ENCODE measurements at places on chromosomes 5 and 9. TPM values are rescaled to one million over a fixed set of nuclear protein-coding genes. Genes with fewer than 3 reads are reported as not detected.

RETREG1 gene
- 67.3 TPM for total RNA-seq

PCDHGB1 gene
- total RNA-seq, result 1.3 TPM

- H3K27ac ChIP-seq, result no peak overlapping the region
- H3K27me3 ChIP-seq, result peaks cover 22% of the 10 kb centered on the region
- no peak for DNase-seq
- peaks cover 14% of the 10 kb centered on the region for H3K4me1 ChIP-seq
These were observed 157.5 kb upstream of the SMIM23 start for GRCh38 chr5:171627936-171628632.

- no peak overlapping the region for H3K27ac ChIP-seq
- H3K27me3 ChIP-seq, result no peaks in the 10 kb centered on the region
- no peaks in the 10 kb centered on the region for H3K4me1 ChIP-seq
- DNase-seq, result no peak
- no peak overlapping the region for H3K4me3 ChIP-seq
These were observed 50.2 kb upstream of the FSTL4 start for GRCh38 chr5:133662578-133662977.

- no peak overlapping the region for H3K4me3 ChIP-seq
- peak overlapping the region; percentile 50 for H3K27ac ChIP-seq
- no peaks in the 10 kb centered on the region for H3K27me3 ChIP-seq
- H3K36me3 ChIP-seq, result no peaks in the 10 kb centered on the region
- peaks cover 12% of the 10 kb centered on the region for H3K4me1 ChIP-seq
These were observed 171.3 kb downstream of the GDNF start for GRCh38 chr5:37668524-37669047.

- no peak overlapping the region for H3K27ac ChIP-seq
- no peaks in the 10 kb centered on the region for H3K36me3 ChIP-seq
- H3K4me1 ChIP-seq, result peaks cover 4% of the 10 kb centered on the region
These were observed 24.2 kb upstream of the MACIR start for GRCh38 chr5:103234239-103234975.

- H3K4me1 ChIP-seq, result peaks cover 27% of the 10 kb centered on the region
- peak; percentile 76 for DNase-seq
- peak overlapping the region; percentile 67 for H3K27ac ChIP-seq
- H3K36me3 ChIP-seq, result no peaks in the 10 kb centered on the region
- H3K27me3 ChIP-seq, result no peaks in the 10 kb centered on the region
- no peak overlapping the region for H3K4me3 ChIP-seq
These were observed 442.7 kb upstream of the CD180 start for GRCh38 chr5:67639313-67639712.

GRCh38 chr5:114223866-114224265 lies 138.0 kb upstream of the KCNN2 start:
- no peak overlapping the region for H3K4me3 ChIP-seq
- no peak for DNase-seq
- no peaks in the 10 kb centered on the region for H3K4me1 ChIP-seq
- H3K27me3 ChIP-seq, result no peaks in the 10 kb centered on the region

- no peaks in the 10 kb centered on the region for H3K36me3 ChIP-seq
- DNase-seq, result no peak
- H3K4me3 ChIP-seq, result no peak overlapping the region
- H3K4me1 ChIP-seq, result peaks cover 25% of the 10 kb centered on the region
- H3K27me3 ChIP-seq, result no peaks in the 10 kb centered on the region
- H3K27ac ChIP-seq, result peak overlapping the region; percentile 39
These were observed 18.8 kb downstream of the TRIO start for GRCh38 chr5:14161825-14162556.

DNA sequence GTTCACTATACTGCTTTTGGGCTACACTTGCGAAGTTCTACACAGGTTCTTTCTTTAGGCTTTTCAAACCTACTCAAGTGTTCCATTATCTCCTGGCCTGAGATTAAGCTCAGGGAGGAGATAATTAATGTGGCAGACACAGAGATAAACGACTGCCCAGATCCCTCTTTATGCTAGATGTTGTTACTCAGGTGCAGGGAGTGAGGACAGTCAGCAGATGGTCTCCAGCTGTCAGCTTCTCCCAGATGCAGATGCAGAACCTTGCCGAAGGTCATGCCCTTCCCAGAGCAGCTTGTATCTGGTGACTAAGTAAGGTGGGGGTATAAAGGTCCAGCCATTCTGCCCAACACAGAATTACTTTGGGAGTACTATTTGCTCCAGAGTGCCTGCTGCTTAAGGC lies 166.2 kb downstream of the ZNF462 start:
- no peak for DNase-seq
- no peak overlapping the region for H3K4me3 ChIP-seq
- no peaks in the 10 kb centered on the region for H3K27me3 ChIP-seq
- H3K4me1 ChIP-seq, result no peaks in the 10 kb centered on the region

- peaks cover 11% of the 10 kb centered on the region for H3K4me1 ChIP-seq
- H3K27ac ChIP-seq, result no peak overlapping the region
- H3K4me3 ChIP-seq, result no peak overlapping the region
- DNase-seq, result no peak
- H3K27me3 ChIP-seq, result no peaks in the 10 kb centered on the region
- H3K36me3 ChIP-seq, result no peaks in the 10 kb centered on the region
These were observed 176.9 kb downstream of the RGS3 start for GRCh38 chr9:113640418-113640817.
